ENCODE measurements at places on chromosomes 5 and 9.

- DNase-seq: no peak
These were observed 9.1 kb upstream of the LRRC70 start for GRCh38 chr5:62569470-62569869.

DNA sequence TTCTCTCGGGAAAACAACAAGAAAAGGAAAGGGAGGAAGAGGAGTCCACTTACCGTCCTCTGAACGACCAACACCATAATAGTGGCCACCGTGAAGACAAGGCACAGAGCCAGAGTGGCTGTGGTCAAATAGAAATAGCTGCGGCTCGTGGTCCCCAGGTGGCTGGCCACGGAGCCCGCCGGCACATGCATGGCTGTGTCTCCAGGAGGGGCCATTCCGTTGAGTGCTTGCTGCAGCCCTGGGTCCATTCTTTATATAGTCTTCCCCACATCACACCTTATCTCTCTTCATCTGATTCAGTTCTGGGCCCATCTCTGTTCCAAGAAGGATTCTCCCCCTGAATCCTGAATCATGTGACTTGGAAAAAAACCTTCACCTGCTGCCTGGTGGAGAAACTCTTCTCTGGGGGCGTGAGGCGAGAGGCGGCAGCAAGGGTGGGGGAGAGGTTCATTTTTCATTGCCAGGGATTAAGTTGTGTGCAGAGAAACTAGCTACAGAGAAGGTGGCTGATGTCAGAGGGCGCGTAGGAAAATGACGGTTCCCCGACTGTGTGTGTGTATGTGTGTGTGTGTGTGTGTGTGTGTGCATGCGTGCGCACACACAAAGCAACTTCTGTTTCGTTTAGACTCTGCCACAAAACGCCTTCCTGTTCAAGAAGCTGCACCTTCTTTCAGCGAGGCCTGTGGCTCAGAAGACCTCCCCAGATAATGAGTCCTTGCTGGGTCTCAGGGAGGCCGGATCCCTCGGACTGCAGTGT, at the start of gene TNFSF8:
Gene TNFSF8, minus strand, starts transcription at position 536 of the 757 bp plus-strand sequence. Its CDS starts 288 bp downstream, at position 248.
- DNase-seq: no peak

GRCh38 chr5:79875230-79875629, 115.8 kb downstream of the MTX3 start:
- no peak for DNase-seq

DNA sequence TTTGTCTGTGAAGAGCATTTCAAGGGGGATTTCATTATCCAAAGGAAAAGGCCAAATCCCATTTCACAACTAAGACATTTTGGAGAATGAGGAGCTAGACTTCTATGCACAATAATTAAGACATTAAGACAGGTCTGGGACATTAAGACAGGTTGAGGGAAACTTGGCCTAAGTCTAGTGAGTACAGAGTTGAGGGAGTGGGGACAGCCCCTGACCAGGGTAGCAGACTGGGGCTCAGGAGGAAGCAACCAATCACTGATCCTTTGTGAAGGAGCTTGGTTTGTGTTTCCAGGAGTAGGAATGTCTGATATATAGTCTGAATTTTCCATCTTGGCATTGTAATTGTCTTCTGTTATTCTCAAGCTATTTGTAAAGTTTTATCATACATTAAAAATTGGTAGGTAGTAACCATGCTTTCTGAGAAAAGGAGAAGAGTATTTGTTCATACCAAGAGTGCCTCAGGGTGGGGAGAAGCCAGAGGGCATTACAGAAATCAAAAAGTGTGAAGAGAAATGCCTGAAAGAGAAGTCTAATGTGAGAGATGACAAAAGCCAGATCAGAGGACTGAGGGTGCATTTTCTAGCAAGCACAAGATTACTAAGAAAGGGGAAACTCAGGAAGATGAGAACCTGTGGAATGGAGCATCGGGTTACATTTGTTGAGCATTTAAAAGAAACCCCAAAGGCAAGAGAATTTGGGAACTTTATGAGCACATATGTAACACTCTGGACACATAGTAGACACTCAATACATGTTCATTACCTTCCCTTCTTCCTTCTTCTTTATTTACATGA, 189.3 kb upstream of the PIK3R1 start:
- no peak for DNase-seq

GRCh38 chr5:14937254-14937653, 65.7 kb upstream of the ANKH start:
- no peak for DNase-seq

DNA sequence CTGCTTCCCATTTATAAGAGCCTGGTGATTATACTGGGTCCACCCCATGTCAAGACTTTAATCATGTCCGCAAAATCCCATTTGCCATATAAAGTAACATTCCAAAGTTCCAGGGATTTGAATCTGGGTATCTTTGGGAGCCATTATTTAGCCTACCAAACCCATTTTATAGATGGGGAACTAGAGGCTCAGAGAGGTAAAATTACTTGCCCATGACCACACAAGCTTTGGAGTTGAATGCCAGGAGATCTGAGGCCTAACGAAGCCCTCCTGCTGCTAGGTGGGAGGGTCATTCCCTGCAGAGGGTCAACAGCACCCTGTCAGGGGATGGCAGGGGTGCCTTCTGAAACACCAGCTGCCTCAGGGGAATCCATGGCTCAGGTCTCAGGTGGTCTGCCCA, 13.0 kb upstream of the AKNA start:
- DNase-seq: no peak

- DNase-seq: no peak
These were observed 61.4 kb downstream of the FBXW11 start for GRCh38 chr5:171945066-171945465.

GRCh38 chr5:13975246-13975645, 30.8 kb upstream of the DNAH5 start:
- no peak for DNase-seq

- no peak for DNase-seq
These were observed 135.2 kb upstream of the NFIL3 start for GRCh38 chr9:91558879-91559278.

All from ACHN (cell line).